Midbrain (tissue), 1 donor: ENCODE measurements at places on chromosomes 6 and 20.

DNA sequence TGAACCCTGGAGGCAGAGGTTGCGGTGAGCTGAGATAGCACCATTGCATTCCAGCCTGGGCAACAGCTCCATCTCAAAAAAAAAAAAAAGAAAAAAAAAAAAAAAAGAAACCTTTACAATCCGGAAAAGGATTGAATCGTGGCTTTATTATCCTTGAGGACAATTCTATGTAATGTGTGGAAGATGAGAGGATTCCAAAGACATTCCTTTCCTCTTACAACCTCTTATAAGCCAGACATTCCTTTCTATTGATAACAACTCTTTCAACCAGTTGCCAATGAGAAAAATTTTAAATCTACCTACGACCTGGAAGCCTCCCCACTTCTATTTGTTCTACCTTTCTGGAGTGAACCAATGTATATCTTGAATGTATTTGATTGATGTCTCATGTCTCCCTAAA, 91.2 kb upstream of the EEF1E1 start:
- no peak for DNase-seq

DNA sequence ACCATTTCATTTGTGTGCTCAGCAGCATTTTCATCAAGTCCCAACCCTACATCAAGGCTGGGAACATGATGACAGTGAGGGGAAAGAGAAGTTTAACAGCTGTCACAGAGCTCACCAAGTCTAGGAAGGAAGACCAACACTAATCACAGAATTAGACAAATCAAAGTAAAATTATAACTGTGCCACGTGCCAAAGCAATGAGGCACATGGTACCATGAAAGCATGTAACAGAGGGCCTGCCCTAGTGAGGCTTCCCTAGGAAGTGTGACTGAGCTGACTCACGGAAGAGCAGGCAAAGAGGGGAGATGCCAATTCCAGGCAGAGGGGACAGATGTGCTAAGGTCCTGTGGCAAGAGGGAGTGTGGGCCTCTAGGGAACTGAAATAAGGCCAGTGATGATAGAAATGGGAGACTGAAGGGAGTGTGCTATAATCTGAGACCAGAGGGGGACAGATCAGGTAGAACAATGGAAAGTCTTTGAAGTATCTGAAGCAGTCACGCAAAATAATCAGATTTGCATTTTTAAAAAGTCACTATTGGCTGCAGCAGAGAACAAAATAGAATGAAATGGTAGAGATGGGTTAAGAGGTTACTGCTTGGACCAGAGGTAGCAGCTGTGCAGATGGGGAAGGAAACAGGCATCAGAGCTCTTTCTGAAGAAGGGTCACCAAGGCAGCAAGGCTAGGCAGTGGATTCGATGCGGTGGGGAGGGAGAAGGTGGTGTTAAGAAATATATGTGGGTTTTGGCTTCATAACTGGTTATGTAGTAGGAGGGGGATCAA, 86.8 kb downstream of the GPR6 start:
- no peak for DNase-seq

DNA sequence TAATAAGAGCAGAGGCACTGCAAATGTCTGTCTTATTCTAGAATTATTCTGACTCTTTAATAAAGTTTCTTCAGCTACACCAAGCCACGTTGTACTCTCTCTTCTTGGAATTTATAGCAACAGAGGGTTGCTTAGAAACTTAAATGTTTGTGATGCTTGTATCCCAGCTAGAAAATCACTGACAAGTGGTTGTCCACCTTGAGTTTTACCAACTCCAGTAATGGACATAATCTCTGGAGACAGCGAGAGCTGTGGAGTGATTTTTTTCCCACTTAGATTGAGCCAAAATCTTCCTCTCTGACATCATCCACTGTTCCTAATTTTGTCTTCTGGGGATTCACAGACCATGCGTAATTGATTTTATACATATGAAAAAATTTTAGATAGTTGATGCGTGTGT, 8.0 kb downstream of the ECT2L start:
- DNase-seq, result no peak

- DNase-seq, result no peak
These were observed 136.9 kb downstream of the CD83 start for GRCh38 chr6:14254505-14254904.

GRCh38 chr6:44661221-44662008, 273.9 kb downstream of the CDC5L start:
- DNase-seq, result no peak

DNA sequence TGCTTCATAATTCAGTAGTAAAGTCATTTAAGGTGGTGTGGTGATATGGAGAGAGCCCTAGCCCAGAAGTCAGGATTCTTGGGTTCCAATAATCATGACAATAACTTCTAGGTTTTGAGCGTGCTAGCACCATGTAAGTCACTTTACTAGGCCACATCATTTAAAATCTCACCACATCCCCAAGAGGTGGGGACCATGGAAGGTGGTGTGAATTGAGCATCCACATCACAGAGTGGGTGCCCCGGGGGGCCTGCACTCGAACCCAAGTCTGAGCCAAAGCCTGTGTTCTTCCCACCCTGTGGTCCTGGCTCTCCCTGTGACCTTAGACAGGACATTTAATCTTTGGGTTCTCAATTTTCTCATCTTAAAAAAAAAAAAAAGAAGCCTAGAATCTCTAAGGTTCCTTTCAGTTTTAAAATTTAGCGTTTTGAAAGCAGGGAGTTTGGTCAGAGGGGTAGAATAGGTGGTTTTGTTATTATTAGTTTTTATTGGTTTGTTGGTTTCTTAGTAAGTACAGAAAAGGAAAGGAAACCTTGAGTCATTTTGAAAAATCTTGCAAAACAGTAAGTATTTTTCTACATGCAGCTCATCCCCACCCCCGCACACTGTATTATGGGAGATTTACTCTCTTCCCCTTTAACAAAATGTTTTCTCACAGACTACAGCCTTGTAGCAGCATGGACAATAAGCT, 26.4 kb downstream of the ARMC2 start:
- no peak for DNase-seq

- DNase-seq, result no peak
These were observed 449.4 kb upstream of the CDH4 start for GRCh38 chr20:60802676-60803075.

DNA sequence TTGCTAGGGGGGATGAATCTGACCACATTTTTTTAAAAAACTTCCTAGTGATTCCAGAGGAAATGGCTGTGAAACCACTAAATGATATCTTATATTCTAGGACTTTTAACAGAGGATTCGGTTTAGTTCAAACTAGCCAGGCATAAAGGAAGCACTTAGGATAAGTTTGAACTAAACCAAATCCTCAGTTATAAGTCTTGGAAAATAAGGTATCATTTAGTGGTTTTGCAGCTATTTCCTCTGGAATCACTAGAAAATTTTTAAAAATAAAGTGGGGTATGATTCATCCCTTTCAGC, 327.9 kb upstream of the QKI start:
- DNase-seq, result no peak

- DNase-seq, result no peak
These were observed 61.8 kb downstream of the CNBD2 start for GRCh38 chr20:36030149-36030548.

GRCh38 chr20:53706466-53707370, 113.1 kb upstream of the ZNF217 start:
- no peak for DNase-seq
